ENCODE measurements at places on chromosomes 6 and 20.
A peak's percentile ranks its signal among the peaks of the same experiment; 100 is the strongest.

GRCh38 chr6:27752038-27752885 is 159.9 kb downstream of the OR2B2 start:
- DNase-seq, result peak; percentile 86

DNA sequence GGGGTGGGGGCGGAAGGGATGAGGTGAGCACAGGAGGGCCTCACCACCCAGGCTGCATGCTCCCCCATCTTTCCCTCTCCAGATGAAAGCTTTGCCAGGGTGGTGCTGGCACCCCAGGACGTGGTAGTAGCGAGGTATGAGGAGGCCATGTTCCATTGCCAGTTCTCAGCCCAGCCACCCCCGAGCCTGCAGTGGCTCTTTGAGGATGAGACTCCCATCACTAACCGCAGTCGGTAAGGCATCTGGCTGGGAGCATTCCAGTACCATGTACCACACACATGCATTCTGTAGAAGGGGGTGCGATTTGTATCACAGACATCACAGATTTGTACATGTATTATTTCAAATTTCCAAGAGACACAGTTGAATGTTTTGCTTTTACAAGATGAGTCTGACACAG is 40.6 kb upstream of the SRF start:
- no peak for DNase-seq

DNA sequence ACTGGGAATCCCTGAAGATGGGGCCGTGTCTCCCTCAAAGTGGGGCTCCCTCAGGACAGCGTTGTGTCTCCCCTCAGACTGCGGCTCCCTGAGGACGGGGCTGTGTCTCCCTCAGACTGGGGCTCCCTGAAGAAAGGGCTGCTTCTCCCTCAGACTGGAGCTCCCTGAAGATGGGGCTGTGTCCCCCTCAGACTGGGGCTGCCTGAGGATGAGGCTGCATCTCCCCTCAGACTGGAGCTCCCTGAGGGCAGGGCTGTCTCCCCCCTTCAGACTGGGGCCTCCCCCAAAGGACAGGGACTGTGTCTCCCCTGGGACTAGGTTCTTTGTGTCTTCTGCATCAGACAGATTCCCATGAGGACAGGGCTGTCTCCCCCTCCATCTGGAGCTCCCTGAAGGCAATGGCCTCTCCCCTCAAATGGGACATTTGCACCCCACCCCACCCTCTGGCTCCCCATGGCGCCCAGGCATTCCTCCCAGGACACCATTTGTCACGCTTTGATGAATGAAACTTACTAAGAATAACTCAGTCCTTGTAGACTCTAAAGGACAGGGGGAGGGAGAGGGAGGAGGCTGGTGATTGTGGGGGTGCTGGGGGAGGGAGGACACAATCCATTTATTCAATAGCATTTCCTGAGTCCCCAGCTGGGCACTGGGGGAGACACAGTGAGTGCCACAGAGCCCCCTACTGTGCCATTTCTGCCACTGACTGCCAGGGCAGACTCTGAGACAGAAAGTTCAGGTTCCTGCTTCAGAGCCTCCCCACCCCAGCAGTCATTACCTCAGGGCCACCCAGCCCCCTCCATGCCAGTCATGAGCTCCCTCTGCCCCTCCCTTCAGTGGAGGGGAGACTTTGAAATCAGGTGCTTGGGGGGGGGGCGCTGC is 122.4 kb downstream of the MRPL14 start:
- peak; percentile 21 for DNase-seq

GRCh38 chr6:138331984-138332383 is 45.7 kb upstream of the SMIM28 start:
- DNase-seq, result no peak

DNA sequence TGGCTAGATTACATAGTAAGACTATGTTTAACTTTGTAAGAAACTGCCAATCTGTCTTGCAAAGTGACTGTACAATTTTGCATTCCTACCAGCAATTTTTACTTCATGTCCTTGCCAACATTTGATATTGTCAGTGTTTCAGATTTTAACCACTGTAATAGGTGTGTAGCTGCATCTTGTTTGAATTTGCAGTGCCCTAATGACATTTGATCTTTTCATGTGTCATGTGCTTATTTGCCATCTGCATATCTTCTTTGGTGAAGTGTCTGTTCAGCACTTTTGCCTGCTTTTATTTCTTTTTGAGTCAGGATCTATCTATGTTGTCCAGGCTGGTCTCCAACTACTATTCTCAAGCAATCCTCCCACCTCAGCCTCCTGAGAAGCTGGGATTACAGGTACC is 2.4 kb upstream of the PRPH2 start:
- DNase-seq, result no peak

DNA sequence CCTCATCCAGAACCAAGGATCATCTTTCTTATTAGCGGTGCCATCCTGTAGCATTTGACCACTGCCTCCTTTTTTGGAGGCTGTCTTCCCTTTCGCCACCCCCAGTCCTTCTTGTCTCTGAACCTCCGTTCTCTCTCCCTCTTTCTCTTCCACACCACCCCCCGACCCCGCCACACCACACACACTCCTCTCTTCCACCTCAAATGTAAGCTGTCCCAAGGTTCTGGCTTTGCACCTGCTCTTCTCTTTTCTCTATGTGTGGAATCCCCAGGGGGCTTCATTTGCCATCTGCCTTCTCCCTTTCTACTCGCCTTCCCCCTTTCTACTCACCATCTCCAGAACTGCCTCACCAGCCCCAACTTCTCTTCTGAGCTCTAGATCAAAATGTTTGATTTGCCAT is 111.3 kb upstream of the CDYL start:
- no peak for DNase-seq

DNA sequence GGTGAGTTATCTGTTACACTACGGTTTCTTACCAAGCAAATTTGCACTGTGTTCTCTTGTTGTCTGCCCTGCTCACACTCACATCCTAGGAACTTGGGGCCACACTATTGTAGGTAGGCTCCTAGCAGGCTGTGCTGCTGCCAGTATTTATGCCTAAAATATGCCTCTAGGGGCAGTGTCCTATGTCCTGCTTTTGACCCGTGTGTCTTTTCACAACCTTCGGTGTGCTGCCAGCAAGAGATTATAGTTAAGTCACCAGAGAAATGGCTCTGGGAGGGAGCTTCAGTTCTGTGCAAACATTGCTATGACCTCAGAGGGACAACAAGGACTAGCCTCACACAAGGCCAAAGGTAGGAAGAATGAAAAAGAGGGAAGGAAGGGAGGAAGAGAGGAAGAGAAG is 8.9 kb upstream of the TAAR5 start:
- peak; percentile 2 for DNase-seq

- DNase-seq, result no peak
These were observed 106.8 kb upstream of the CBLN4 start for GRCh38 chr20:56111961-56112730.

- DNase-seq, result no peak
These were observed 62.6 kb downstream of the DLL1 start for GRCh38 chr6:170227996-170228945.

GRCh38 chr6:10425975-10426780 is 11.3 kb upstream of the TFAP2A start:
- DNase-seq, result no peak

DNA sequence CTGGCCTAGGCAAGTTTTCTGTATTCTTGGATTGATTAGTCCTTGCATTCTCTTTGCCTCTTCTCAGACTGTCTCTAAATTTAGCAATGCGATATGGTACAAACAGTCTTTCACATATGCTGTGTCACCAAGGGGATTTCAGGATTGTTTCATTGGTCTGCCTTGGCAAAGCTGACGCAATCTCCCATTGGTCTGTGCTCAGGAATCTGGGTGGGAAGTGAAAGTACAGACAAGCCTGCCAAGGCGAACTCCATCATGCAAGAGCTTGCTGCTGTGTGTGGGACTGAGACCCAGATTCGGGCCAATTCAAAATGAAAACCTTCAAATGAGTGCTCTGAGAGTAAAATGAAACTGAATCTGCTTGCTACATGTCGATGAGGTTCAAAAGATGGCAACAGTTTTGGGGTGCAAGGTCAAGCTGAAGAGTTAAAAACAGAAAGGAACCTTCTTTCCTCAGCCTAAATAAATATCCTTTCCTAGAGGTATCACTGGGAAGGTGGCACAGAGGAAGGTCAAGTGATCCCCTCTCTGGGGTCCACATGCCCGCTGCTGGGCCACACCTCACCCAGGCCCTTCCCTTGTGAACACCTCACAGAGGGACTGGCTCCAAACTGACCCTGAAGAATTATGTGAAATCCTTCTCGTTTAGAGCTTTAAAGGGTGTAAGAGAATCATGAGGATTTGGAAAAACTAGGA is 198.8 kb upstream of the PREP start:
- DNase-seq, result peak; percentile 91

DNA sequence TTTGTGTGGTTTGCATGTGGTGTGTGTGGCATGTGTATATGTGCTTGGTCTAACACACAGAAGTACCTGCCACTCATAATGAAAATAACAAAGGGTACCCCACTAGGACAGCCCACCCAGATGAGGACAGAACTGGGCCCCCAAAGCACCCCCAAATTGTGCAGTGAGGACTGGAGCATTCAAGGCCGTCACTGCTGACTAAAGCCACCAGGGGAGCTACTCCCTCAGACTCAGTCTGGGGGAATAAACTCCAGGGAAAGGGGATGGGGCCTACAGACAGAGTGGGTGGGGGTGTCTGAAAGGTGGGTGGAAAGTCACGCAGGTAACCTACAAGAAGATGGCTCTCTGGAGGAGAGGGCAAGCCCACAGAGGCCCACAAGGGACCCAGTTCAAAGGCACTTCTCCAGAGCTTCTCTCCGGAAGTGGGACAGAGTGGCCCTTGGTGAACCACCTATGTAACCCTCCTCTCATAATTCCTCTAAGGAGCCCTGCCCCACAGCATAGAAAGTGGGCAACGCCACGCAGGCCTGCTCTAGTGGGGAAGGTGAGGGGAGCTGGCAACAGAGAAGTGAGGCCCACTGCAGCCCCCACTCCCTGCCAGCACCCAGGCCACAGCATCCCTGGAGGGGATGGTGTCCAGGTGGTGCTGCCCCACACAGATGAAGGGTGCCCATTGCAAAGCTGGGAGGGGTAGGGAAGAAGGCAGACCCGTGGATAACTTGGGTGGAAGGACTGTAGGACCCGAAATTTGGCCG is 122.8 kb upstream of the MAFB start:
- DNase-seq, result no peak

DNA sequence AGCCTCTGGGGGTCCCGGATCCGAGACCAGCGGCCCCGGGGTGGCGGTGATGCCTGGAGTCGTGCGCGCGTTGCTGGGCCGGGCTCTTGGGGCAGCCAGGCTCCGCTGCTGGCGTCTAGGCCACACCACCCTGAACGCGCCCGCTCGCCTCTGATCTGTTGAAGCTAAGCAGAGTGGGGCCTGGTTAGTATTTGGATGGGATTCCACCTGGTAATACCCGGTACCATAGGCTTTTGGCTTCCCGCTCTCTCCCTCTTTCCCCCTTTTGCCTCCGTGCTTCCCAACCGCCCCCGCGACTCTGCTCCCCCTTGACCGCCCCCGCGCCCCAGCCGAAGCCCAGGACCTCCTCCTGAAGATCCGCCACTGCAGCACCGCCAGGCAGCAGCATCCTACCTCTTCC is 1383.5 kb upstream of the DEFB115 start:
- DNase-seq, result peak; percentile 27

DNA sequence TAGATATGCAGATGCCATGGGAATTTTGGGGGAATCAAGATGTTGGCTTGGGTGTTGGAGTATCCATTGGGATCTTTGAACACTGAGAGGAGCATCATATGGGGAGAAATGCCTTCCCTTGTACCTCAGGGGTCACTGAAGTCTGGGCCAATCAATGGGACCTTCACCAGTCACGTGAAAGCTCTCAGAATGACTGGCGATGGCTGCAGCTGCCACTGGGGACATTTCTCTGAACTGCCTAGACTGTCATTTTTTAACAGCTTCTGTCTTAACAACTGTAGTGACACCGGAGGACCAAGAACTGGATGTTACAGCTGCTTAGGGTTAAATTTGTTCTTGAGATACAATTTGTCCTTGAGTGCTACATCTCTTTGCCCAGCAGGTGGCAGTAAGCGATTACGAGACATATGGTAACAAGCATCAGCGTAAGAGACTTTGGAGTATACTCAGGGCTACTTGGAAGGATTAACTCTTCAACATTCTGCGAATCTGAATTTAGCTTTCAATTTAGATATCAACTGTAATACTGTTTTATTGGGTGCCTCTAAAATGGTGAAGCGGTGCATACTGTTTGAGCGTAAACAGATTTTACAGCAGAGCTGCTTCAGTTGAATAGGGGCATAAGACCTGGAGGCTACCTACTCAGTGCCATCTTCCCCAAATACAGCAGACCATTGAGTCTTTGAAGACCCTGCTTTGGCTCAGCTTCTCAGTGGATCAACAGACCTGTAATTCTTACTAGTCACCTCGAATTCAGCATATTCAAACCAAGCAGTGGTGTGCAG is 36.0 kb downstream of the CCN2 start:
- peak; percentile 65 for DNase-seq

GRCh38 chr6:53731866-53732636 is 62.8 kb upstream of the LRRC1 start:
- DNase-seq, result no peak

DNA sequence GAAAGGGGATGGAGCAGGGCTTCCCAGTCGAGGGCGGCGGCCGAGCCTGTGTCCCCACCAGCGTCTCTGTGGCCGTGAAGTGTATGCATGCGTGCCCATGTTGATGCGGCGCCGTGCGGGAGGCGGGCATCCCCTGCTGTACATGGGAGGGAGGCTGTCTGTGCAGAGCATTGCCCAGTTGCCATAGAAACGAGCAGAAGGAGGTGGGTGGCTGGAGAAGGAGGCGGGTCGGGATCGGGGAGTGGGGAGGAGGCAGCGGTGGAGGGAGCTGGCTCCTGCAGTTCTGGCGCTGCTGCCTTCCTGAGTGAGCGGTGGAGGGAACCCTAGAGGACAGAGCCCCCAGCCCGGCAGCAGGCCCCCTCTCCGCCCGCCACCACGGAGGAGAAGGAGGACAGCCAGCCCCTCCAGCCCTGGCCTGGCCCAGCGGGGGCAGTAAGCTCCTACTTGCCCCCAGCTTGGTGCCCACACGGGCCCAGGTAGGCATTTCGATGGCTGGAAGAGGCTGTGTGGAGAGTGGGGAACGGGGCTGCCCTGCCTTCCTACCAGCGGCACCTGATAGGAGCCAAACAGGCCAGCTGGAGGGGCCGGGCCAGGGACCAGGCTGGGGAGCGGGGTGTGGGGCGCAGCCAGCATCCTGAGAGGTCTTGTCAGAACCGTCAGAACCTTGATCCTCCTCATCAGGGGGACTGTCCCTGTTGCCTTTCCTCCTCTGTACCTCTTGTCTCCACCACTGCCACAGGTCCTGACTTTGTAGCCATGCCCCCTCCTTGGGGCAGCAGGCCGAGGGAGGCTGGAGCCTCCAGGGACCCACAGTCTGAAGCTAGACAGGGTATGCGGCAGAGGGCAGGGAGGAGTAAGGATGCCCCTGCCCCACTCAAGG is 41.3 kb downstream of the SPDEF start:
- DNase-seq, result no peak

DNA sequence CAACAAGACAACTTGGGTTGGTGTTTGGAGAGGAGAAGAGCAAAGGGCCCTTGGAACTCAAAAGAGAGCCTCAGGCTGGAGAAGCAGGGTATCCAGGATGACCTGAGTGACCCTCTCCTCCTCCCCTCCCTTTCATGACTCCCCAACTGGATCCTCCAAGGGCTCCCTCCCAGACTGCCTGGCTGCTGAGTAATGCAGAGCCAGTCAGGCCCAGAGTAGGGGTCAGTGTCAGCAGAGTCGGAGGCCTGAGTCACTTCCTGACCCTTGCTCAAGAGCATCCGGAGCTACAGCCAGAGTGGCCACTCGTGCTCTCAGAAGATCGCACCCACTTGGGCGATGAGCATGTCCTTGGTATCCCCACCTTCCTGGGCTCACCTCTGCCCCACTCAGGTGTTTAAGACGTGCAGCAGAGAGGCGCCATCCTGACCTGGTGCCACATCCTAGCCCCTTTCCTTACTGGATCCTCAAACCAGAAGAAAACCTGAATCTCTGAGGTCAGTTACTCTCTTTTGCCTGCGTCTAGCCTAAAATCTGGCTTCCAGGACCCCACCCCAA is 2.8 kb upstream of the MAPK13 start:
- no peak for DNase-seq
